ENCODE measurements at places on chromosomes 7 and 10. TPM values are rescaled to one million over a fixed set of nuclear protein-coding genes. Genes with fewer than 3 reads are reported as not detected.

Gene AKR1C1
- 33.6 TPM for total RNA-seq

Gene SPDYE11
- total RNA-seq: not detected

Gene CDHR1
- total RNA-seq: 0.42 TPM

Gene NPC1L1
- 0.39 TPM for total RNA-seq

Gene MYL10
- total RNA-seq: not detected

Gene VWC2
- total RNA-seq: not detected

Gene COL1A2
- total RNA-seq: 844 TPM

Gene NUTM2D
- 4.1 TPM for total RNA-seq

Gene LIPK
- total RNA-seq: not detected

All from aorta (tissue), 5 donors.